ENCODE measurements at places on chromosomes 1 and 21.

- no peak for DNase-seq
Observed at GRCh38 chr1:65066419-65066765, 81.6 kb upstream of the AK4 start.

GRCh38 chr21:36754241-36754898 is 55.5 kb downstream of the SIM2 start:
- no peak for DNase-seq

- no peak for DNase-seq
Observed at GRCh38 chr21:36747041-36747814, 48.3 kb downstream of the SIM2 start.

GRCh38 chr1:113191579-113192076 is 118.6 kb downstream of the LRIG2 start:
- no peak for DNase-seq

- DNase-seq, result no peak
Observed at GRCh38 chr1:27689423-27690173, 17.6 kb upstream of the IFI6 start.

GRCh38 chr1:227760377-227760776 is 25.1 kb downstream of the SNAP47 start:
- no peak for DNase-seq

GRCh38 chr1:102897557-102897956 is 210.8 kb downstream of the COL11A1 start:
- no peak for DNase-seq

- no peak for DNase-seq
Observed at GRCh38 chr21:26945916-26946675, 20.8 kb downstream of the ADAMTS5 start.

GRCh38 chr1:43934101-43934985 is 742 bp downstream of the ARTN start:
- peak; percentile 28 for DNase-seq

GRCh38 chr1:44812822-44813543 is 4.7 kb downstream of the BTBD19 start:
- no peak for DNase-seq

GRCh38 chr1:245751726-245752470 is 597.1 kb downstream of the KIF26B start:
- DNase-seq, result no peak

DNA sequence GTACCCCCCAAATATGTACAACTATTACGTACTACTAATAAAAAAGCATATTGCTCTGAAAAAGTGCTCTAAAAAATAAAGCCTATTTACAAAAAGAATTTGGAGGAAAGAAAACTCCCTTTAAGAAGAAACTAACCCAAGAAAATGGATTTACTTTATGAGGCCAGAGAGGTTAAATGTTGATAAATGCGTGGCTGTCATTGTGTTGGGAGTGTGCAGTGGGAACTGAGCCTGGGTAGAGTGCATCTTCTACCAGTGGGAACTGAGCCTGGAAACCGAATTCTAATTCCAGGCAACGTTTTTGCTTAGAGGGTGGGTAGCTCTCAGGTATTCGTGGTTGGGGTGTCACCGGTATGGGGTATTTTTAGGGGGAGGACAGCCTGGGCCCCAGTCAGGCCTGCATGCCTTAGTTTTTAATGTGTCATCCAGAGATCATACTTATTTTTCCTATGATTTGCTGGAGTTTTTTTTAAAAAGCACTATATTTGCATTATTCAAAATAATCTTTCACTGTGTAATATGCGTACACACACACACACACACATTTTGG is 24.1 kb upstream of the RNF187 start:
- DNase-seq, result no peak

DNA sequence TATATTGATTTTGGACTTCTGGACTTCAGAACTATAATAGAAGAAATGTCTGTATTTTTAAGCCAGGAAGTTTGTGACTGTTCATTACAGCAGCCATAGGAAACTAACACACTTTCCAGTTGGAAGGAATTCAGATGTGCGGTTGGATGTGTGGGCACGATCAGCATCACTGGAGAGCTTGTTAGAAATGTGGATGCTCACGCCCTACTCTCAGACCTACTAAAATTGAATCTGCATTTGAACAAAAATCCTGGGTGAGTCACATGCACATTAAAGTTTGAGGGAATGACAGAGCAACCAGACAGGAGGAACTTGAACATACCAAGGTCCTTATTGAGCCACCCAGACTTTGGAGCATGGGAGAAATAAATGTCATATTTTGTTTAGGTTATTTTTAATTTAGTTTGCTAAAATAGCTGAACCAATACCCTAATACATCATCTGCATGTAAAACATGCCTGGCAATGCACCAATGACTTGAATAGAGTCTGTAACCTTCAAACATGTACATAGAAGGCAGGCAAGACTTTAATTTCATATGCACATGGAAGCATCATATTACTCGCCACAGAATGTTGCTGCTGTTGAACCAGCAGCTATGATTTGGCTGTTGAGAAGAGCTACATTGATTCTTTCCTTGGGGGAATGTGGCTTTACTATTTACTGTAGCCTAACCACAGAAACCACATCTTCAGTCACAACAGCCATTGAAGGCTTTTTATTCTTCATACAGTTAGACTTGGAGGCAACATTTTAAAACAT is 346.2 kb downstream of the BARHL2 start:
- DNase-seq, result no peak

- DNase-seq, result no peak
Observed at GRCh38 chr1:202145068-202145743, 669 bp upstream of the ARL8A start.

DNA sequence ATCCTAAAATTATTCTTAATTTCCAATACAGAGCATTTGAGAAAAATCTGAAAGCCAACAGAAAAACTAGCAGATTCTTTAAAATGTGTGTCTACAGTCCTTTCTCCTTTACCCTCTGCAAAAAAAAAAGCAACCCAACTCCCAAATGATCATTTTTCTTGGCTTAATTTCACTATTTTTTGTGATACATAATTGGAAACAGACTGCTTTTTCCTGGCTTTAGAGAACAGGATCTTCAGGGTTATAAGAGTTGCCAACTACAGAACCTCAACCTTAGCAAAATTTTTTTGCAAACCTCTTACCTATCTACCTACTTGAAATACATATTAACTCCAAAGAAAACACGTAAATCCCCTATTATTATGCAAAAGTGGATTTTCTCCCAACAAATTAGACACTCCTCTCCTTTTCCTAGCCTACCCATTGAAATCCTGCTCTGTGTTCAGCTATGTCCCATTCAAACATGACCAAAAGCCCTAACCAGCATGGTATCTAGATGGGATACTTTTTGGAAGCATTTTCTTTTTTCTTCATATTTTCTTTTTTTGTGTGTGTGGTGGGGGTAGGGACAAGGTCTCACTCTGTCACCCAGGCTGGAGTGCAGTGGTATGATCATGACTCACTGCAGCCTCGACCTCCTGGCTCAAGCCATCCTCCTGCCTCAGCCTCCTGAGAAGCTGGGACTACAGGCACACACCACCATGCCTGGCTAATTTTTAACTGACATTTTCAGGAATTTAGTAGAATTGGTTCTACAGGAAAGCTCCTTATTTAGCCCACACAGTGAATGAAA is 9.0 kb downstream of the TGFBR3 start:
- DNase-seq, result no peak

DNA sequence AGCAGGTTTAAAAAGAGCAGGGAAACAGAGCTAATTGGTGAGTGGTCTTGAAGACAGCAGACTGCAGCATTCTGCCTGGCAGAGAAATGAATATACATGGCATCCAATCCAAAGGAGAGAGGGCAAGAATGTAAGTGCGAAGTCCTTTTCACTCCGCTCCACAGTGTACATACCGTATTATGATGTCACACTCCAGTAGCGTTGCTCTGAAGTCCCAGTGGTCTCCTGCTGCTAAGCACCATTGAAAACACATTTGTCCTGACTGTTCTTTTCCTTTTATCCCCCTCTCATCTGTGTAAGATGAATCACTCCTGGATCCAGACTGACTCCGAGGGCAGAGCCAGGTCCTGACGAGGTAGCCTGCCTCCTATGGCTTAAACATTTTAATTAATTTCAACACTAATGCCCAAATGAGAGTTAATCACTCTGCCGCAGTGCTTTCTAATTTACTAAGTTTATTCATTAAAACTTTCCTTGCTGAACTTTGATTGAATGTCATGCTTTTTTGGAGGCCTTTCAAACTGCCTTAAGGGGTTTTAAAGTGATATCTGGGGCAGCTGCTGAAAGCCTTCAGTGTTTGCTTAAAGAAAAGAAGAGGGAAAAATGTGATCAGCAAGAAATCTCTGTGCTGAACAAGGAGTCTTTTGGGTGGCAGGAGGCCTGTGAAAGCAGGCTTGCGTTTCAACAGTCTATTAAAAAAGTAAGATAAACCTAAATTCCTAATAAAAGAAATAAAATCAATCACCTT is 227.2 kb downstream of the ATG4C start:
- DNase-seq, result no peak

GRCh38 chr21:43348170-43348766 is 78.7 kb downstream of the SIK1 start:
- DNase-seq, result no peak

- no peak for DNase-seq
Observed at GRCh38 chr21:21973806-21974205, 975.6 kb downstream of the NCAM2 start.

- no peak for DNase-seq
Observed at GRCh38 chr1:84141182-84142003, 2.7 kb upstream of the PRKACB start.

- DNase-seq, result no peak
Observed at GRCh38 chr1:163094589-163094988, 25.4 kb downstream of the RGS4 start.

GRCh38 chr1:159856576-159856975 is 5.9 kb downstream of the VSIG8 start:
- DNase-seq, result no peak

DNA sequence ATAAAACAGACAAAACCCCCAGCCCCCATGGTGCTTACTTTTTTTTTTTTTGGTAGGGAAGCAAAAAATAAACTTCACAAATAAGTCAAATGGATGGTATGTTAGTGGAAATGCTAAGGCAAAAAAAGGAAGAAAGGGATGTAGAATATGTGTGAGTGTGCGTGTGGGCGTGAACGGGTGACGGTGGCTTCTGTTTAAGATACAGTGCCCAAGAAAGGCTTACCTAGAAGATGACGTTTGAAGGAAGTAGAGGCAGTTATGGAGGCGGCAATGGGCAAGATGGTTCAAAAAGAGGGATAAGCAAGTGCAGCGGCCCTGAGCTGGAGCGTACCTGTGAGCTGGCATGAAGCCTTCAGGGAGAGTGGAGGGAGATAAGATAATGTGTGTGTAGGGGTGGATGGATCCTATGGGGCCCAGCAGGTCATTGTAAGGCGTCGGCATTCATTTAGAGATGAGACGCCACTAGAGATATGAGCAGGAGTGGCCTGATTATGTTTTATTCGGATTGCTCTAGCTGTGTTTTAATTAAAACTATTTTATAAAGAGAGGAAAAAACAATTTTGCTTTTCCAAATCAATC is 19.9 kb downstream of the LEPR start:
- DNase-seq, result no peak

DNA sequence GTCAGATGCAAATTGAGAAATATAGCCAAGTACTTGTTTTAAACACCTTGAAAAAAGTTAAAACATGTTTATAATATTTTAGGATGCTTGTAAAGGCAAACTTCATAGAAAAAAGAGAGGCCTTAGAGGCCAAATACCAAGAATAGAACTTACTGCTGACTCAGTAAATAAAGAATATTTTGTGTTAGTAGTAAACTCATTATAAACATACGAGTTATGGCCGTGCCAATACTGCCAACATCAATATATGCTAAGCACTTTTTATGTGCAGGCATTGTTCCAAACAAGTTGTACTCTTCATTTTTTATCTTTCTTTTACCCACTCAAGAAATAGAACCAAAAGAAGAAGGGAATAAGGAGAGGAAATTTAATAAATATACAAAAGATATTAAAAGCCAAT is 705.9 kb upstream of the NCAM2 start:
- no peak for DNase-seq

GRCh38 chr1:110118636-110119396 is 6.6 kb downstream of the UBL4B start:
- DNase-seq, result no peak

- no peak for DNase-seq
Observed at GRCh38 chr1:179923029-179923428, 31.6 kb upstream of the CEP350 start.

- no peak for DNase-seq
Observed at GRCh38 chr1:64981601-64982533, 15.5 kb upstream of the JAK1 start.

GRCh38 chr1:31605908-31606427 is 11.5 kb upstream of the HCRTR1 start:
- DNase-seq, result no peak

DNA sequence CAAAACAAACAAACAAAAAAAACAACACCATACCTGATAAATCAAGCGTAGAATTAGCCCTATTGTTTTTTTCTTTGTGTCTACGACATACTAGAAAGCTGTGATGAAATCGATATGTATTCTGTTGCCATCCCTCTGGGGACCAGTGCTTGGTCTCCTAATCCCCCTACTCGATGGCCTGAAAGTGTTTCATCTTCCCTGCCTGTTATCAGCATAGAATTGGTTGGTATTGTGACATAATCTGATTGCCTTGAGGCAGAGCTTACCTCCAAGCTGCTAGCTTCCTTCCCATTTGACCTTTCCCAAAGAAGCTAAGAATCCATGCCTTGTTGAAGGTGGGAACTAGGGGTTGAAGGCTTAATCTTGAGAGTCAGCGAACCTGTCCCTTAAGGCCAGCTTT is 40.7 kb upstream of the PIGV start:
- no peak for DNase-seq

DNA sequence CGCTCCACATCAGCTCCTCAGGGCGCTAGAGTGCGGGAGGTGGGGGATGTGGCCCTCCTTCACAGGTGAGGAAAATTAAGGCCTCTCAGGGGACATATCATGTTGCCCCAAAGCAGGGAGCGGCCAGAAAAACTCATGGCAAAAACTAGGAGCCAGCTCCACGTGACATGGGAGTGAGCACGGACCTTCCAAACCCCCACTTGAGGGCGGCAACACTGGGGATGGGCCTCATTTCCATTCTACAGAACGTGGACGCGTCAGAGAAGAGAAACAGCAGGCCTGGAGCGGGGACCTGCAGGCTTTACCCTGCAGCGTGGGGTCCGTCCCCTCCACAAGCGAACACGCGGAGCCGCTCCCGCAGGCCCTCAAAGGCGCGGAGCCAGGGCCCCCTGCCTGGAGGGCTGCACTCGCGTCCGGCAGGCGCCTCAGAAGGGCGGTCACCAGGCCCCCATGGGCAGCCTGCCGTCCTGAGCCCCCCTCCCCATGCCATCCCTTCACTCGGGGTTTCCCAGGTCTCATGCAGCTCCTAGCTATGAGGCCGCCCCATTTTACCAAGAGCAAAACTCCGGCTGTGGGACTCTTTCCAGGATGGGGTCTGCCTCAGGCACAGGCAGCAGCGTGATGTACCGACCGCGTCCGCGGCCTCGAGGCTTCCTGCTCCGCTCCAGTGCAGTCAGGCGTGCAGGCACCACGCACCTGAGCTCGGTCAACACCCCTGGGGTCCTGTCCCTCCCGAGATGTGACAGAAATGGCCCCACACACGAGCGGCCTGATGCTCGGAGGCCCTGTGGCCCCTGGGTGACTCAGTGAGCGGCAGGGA is 5.5 kb downstream of the CFAP410 start:
- DNase-seq, result no peak

Measured in activated T-cell treated with anti-CD3 and anti-CD28 coated beads for 4 hours (primary cell).